ENCODE measurements at places on chromosomes 5 and 9.

- no peak for DNase-seq
Measured at GRCh38 chr9:137409515-137409914, 13.4 kb downstream of the EXD3 start.

GRCh38 chr9:129875181-129875611, 39.9 kb downstream of the USP20 start:
- DNase-seq: no peak

DNA sequence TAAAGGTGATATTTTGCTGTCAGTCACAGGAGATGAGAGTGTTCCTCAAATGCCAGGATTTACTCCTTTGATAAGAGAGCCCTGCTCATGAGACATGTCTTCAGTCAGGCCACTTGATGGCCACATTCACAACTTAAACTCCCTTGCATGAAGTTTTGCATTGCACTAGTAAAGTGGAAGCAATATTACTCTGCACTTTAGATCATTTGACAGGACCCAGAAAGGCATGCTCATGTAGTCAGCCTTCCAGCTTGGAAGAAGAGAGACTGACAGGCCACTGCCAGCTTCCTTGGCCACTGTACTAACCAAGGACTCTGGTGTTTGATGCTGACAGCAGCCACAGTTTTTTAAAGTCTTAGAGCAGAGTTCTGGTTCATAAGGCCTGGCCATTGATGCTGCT, 42.6 kb downstream of the NPR3 start:
- no peak for DNase-seq

GRCh38 chr9:73079326-73079725, 72.3 kb upstream of the ANXA1 start:
- DNase-seq: no peak

- DNase-seq: no peak
Measured at GRCh38 chr5:111242606-111243005, 18.4 kb downstream of the CAMK4 start.

- DNase-seq: no peak
Measured at GRCh38 chr5:161311146-161311708, 235.3 kb downstream of the GABRB2 start.

- no peak for DNase-seq
Measured at GRCh38 chr9:99269416-99269815, 47.3 kb downstream of the SEC61B start.

DNA sequence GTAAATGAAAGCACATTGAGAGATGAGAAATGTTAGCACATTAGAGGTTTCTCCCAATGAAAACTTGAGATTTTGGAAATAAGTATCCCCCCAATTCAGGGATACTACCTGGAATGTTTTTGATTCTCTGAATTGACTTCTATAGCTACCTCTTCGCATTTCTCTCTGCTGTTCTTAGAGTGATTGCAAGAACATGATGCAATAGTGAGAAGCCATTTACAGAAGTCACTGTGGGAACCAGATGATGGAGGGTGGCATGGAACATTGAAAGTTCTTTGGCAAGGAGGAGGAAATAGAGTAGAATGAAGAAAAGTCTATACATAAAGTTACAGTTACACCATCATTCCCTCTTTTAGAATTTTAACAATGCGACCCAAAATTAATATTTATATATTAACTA, 9.2 kb downstream of the NPR3 start:
- no peak for DNase-seq

- no peak for DNase-seq
Measured at GRCh38 chr9:68640421-68641089, 64.5 kb upstream of the PIP5K1B start.

GRCh38 chr5:151550146-151550545, 41.0 kb downstream of the FAT2 start:
- DNase-seq: no peak

GRCh38 chr9:92965061-92965758, 17.9 kb downstream of the FGD3 start:
- DNase-seq: no peak

DNA sequence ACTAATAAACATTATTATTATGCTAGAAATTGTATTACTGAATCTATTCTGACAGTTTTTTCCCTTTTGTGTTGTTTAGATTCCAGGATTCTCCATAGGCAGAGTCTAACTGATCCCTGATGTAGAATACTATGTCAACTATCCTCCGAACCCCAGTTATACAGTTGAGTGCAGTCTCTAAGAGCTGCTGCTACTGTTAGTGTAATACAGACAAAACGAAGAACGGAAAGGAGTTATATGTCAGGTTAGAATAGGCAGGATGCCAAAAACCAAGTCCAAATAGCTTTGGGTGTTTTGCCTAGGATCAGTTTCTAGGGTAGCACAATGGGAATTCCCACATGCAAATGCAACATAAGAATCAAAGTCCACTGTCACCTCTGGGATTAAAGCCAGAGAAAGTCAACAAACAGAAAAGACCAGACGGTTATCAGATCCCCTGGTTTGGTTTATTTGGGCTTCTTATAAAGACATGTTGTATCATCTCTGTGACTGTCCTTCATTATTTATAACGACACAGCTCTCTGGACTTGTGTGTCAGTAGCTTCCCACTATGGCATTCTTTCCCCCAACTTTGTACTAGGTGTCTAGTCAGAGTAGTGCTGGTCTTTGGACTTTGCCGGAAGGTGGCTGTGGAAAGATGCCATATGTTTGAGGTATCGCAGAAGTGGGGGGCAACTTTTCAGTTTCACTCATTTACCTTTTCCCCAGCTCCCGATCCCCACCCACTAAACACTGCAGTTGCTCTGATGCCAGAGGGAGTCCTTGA, 14.9 kb upstream of the TMEM38B start:
- DNase-seq: no peak

DNA sequence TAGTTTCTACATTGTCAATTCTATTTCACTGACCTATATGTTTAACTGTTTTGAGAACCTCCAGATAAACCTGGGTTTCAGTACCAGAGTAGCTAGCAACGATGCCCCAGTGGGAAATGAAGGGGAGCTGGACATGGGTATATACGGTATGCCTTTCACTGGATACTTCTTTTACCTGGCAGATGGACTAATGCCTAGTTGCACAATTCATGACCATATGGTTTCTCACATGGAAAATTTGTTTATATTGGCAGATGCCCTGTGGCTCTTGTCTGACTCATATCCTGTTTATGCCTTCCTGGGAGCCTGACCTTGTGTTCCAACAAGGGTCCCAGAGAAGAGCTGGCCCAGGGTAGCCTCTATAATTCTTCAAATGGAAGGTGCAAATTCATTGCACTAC, 144.1 kb downstream of the MAT2B start:
- no peak for DNase-seq

DNA sequence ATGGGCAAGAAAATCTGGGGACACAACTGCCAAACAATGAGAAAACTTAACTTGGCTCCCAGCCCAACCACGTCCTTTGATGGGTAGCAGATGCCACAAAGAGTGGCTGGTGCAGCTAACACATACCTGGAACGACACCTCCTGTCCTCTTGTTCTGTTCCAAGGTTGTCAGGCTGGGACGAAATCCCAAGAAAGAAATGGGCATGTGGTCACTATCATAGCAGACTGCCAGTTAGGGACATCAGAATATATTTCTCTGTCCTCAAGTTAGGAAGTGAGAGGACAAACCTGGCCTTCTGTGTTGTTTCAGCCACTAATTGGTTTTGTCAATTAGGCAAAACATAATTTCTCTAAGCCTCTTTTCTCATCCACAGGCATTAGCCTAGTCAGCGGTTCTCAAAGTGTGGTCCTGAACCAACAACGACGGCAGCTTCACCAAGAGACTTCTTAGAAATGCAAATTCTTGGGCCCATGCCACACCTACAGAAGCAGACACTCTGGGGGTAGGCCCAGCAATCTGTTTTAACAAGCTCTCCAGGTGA, 63.4 kb downstream of the RAPGEF1 start:
- DNase-seq: no peak

DNA sequence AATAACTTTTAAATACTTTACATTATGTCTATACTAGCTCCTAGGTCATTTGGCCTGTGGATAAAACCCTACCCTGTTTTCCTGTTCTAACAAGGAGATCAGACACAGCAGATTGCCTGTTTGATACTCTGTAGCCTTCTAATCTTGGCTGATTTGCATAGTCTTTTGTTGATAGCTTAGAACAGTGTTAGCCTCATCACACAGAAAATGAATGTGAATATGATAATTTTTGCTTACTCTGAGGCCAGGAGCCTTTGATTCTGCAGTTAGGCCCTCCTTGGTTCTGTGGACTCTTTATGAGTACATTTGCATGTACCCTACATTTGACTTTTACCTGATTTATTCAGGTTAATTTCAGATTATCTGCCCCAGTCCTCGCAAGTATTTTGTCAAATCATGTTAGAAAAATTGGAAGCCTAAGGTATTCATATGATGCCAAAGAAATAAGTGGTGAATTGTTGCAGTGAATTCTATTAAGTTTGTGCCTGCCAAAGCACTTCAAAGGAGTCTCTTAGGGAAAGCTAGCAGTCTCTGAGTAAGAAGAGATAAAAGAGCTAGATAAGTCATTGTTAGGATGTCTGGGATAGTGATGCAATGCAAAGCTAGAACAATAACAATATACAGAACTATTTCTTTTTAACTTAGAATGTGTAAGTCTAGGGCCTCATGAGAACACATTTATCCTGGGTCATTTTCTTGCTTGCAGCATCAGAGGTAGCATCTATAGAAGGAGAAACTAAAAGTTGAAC, 56.4 kb downstream of the SCAMP1 start:
- no peak for DNase-seq

DNA sequence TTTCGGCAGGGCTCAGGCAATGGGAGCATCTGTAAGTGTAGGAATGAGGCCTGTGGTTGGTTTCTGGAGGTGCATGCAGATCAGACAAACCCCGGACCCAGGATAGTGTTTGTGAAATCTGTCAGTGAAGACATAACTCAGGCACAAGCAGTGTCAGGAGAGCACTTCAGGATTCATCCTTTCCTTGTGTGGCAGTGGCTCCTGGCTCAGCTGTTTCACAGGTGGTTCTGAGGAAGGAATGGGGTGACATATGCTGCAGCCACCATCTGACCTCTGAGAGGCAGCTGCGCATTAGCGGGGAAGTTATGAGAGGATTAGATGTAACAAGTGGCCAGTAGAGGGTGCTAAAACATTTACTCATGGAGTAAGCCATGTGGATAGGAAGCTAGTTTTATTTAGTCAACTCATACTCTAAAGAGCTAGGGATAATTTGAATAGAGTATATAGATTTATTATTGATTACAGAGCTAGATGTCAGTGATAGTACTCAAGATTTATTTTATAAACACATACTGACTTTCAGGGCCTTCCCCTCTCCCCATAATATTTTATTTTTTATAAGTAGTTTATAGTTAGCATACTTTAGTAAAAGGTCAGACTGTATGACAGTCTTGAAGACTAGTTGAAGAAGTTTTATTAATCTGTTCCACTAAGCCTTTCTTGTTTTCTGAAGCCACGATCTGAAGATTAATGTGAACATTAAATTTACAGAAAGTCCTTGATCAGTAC, 28.4 kb downstream of the NNT start:
- DNase-seq: no peak

- no peak for DNase-seq
Measured at GRCh38 chr9:129677456-129677855, 12.0 kb downstream of the PRRX2 start.

- DNase-seq: no peak
Measured at GRCh38 chr5:110329955-110330525, 396.4 kb downstream of the TMEM232 start.

DNA sequence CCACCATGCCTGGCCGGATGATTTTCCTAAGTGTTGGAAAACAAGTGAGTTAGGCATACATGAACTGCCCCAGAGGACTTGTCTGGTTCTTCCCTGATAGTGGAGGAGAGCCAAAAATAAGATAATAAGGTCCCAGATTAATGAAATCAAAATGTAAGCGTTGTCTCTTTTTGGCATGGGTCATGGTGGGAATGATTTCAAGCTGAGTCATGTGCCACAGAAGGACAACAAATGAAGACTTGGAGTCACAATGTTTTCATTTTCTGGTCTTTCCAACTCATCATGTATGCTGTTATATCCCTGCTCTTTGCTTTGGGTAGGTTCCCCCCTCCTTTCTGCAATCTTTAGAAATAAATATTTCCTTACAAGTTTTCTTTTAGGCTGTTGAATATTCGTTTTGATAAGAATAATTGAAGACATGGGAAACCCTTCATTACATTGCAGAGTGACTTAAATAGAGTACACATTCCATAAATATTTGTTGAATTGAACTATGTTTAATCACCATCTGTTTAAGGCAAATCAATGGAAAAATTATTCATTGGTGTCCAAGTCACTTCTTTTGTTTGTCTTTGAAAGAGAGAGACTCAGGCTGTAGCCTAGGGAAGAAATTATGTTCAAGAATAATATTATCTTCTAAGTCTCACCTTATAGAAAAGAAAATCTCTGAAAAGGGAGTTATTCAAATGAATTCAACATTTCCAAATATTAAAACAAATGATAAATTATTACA, 196.3 kb downstream of the CSNK1G3 start:
- DNase-seq: no peak

DNA sequence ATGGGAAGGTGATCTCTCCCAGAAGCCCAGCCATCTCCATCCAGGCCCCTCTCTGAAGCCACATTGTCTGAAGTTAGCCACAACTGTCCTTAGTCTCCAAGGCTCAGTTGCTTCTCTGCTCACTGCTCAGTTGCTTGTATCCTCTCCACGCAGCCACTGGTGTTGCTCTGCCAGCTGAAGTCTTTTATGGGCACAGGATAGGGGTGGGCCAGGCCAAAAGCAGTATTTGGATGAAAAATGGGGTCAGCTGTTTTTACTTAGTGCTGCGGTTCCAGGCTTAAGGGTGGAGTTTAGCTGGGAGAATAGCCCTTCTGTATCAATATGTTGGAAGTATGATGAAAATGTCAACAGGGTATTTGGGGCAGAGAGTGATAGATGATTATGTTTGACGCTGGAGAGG, 168.8 kb upstream of the PPP1R2B start:
- DNase-seq: no peak

DNA sequence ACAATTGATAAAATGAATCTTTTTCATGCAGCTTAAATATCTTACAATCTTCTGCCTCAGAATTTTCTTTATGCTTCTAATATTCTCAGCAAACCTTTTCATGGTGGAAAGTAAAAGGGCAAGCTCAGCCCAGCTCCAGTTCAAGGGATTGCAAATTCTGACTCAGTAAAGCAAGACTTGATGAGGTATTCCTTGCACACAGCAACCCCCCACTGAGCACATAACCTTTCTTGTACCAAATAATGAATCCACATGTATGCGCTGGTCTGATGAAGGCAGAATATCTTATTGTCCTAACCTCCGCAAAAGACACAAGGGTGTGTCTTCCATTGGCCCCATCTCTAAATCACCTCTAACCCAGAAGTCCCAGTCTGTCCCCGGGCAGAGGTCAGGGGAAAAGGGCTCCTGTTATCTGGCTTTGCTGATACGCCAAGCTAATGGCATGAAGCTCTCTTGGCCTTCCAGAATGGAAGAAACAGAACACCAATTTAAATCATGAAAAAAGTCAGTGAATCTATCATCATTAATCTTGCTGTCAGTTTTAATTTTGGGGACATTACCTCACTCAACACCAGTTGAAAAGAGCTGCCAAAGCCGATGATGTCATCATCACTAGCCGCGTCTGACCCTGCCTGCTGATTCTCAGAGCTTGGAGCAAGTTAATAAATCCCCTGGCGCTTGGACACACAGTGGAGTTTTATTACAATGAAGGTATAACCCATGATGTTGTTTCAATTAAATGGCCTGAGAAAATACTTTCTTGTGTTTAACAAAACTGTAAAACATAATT, 592.5 kb upstream of the CLINT1 start:
- DNase-seq: no peak
